MCF 10A (cell line): ENCODE measurements at places on chromosomes 4 and X.

GRCh38 chr4:150990250-150990649 is 24.8 kb downstream of the LRBA start:
- DNase-seq = no peak
- no peak overlapping the region for H3K27ac ChIP-seq
- H3K27me3 ChIP-seq = no peaks in the 10 kb centered on the region
- H3K4me1 ChIP-seq = peaks cover 9% of the 10 kb centered on the region
- H3K4me3 ChIP-seq = no peak overlapping the region

GRCh38 chr4:143713955-143714625 is 13.6 kb upstream of the FREM3 start:
- no peak overlapping the region for H3K27ac ChIP-seq
- H3K36me3 ChIP-seq = no peaks in the 10 kb centered on the region
- no peak for DNase-seq
- H3K4me3 ChIP-seq = no peak overlapping the region
- peaks cover under 1% of the 10 kb centered on the region for H3K27me3 ChIP-seq

DNA sequence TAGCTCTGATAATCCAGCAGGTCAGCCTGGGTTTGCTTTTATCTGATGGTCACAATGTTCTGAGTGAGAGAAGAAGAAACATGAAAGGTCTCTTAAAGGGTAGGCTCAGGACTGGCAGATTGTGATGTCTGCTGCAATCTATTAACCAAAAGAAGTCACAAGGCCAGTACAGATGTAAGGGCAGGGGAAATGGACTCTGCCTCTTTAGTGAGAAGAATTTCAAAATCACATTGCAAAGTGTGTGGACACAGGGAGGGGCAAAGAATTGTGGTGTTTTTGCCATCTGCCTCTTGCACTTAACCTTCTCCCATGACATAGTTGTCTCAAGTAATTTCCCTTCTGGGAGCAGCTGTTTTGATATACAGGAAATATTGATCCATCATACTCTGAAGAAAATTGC is 40.9 kb downstream of the IL1RAPL1 start:
- no peak overlapping the region for H3K27ac ChIP-seq
- H3K27me3 ChIP-seq = no peaks in the 10 kb centered on the region

GRCh38 chr4:124839786-124840390 is 127.4 kb upstream of the ANKRD50 start:
- no peak overlapping the region for H3K4me3 ChIP-seq
- H3K4me1 ChIP-seq = no peaks in the 10 kb centered on the region
- no peaks in the 10 kb centered on the region for H3K36me3 ChIP-seq
- no peaks in the 10 kb centered on the region for H3K27me3 ChIP-seq
- no peak overlapping the region for H3K27ac ChIP-seq
- DNase-seq = no peak

- H3K4me3 ChIP-seq = no peak overlapping the region
- H3K27me3 ChIP-seq = peaks cover 11% of the 10 kb centered on the region
- H3K27ac ChIP-seq = peak overlapping the region; percentile 8
- peaks cover 23% of the 10 kb centered on the region for H3K4me1 ChIP-seq
- DNase-seq = peak; percentile 79
Measured at GRCh38 chr4:106062452-106062875, 167.2 kb downstream of the NPNT start.

- H3K36me3 ChIP-seq = peaks cover 13% of the 10 kb centered on the region
- no peaks in the 10 kb centered on the region for H3K27me3 ChIP-seq
- no peak overlapping the region for H3K27ac ChIP-seq
- DNase-seq = no peak
- H3K4me1 ChIP-seq = no peaks in the 10 kb centered on the region
Measured at GRCh38 chr4:151667048-151667447, 93.8 kb downstream of the GATB start.

DNA sequence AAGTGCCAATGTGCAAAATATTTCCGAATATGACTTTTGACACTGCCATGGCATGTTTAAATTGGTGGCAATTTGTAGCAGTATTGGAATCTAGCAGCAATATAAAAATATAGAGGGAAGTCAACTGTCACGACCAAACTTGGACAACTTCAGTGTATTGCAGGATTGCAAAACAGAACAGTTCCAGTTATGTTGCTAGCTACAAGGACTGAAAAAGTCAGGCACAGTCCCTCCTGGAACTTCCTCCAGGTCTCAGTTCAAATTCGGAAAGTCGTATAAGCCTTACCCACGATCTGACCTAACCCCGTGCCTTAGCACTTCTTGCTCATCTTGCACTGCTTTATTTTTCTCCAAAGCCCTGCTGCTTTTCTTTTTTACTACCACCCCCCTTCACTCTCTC is 390.0 kb upstream of the GALNT7 start:
- no peak overlapping the region for H3K4me3 ChIP-seq
- no peak for DNase-seq
- H3K4me1 ChIP-seq = no peaks in the 10 kb centered on the region
- H3K27ac ChIP-seq = no peak overlapping the region
- peaks cover 96% of the 10 kb centered on the region for H3K27me3 ChIP-seq

DNA sequence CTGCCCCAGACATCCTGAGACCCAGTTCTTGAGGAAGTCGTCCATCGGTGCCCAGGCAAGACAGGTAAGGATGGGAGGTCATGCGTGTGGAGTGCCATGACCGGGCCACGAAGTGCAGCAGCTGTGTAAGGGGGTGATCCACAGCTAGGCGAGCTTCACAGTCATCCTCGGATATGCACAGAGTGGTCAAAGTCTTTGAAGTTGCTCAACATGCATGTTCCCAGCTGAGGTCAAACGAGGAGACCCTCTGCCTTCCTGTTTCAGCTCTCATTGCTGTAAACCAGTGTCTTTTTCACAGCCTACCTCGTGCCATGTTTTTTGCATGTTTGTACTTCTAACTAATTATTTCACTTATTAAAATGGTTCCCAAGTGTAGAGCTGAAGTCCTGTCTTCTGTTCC is 109.9 kb upstream of the TBL1X start:
- H3K4me1 ChIP-seq = peaks cover 6% of the 10 kb centered on the region
- no peak overlapping the region for H3K27ac ChIP-seq
- no peaks in the 10 kb centered on the region for H3K36me3 ChIP-seq
- peaks cover 23% of the 10 kb centered on the region for H3K27me3 ChIP-seq

GRCh38 chrX:40247848-40248622 is 150.3 kb upstream of the BCOR start:
- no peaks in the 10 kb centered on the region for H3K4me1 ChIP-seq
- H3K36me3 ChIP-seq = no peaks in the 10 kb centered on the region
- DNase-seq = no peak
- peaks cover 22% of the 10 kb centered on the region for H3K27me3 ChIP-seq

DNA sequence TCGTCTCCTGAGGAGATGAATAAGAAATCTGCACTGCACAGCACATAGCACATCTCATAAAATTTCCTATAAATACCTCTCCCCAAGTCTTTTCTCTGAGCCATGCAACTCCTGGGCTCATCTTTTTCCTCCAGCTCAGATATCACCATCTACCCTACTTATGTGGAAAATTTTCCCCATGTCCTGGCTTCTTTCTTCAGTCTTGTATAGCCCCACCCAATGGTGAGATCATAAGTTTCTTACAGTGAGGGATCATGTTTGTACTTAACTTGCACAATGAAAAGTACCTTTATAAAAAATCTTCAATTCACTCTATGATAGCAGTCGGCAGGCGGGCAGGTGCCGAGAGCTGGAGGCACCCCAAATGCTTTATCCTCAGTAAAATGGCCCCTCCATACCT is 198.6 kb upstream of the S100G start:
- H3K27me3 ChIP-seq = peaks cover 67% of the 10 kb centered on the region
- H3K27ac ChIP-seq = no peak overlapping the region
- no peaks in the 10 kb centered on the region for H3K4me1 ChIP-seq
- no peak overlapping the region for H3K4me3 ChIP-seq
- H3K36me3 ChIP-seq = peaks cover 6% of the 10 kb centered on the region

DNA sequence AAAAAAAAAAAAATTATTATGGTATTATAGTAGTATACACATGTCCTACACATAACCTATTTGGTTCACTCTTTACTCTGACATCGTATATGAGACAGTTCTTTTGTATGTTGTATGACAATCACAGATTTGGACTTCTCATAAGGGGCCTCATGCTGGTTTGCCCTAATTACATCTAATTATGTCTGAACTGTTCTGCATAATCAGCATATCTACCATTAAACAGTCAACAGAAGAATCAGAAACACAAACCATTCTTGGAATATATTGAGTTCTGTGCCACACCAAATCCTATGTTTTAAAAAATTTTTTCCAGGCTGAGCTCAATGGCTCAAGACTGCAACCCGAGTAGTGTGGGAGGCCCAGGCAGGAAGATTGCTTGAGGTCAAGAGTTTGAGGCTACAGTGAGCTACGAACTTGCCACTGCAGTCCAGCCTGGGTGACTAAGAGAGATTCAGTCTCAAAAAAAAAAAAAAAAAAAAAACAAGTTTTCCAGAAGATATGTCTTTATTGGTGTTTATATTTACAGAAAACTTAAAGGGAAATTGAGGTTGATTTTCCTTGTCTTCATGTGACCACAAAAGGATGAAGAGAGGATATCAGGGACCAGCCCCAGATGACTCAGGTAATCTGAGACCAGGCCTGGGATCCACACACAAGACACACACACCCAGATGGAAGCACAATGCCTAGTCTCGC is 22.2 kb downstream of the TRIM61 start:
- peaks cover 32% of the 10 kb centered on the region for H3K4me1 ChIP-seq
- H3K27ac ChIP-seq = peak overlapping the region; percentile 95
- H3K27me3 ChIP-seq = no peaks in the 10 kb centered on the region
- DNase-seq = no peak
- peak overlapping the region; percentile 98 for H3K4me3 ChIP-seq

DNA sequence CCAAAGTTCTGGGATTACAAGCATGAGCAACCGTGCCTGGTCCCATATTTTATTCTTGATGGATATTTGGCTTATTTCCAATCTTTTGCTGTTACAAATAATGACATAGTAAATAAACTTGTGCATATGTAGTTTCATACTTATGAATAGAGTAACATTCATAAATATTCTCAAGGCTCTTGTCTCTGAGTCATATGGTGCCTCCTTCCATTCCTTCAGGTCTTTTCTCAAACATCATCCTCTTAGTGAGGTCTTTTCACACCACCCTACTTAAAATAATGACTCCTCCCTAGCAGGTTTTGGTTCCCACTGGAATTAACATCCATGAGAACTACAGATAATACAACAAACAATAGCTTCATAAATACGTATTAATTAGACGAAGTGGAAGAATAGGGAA is 416.6 kb downstream of the IQCM start:
- H3K4me1 ChIP-seq = no peaks in the 10 kb centered on the region
- no peaks in the 10 kb centered on the region for H3K27me3 ChIP-seq
- no peak overlapping the region for H3K27ac ChIP-seq
- no peak overlapping the region for H3K4me3 ChIP-seq

DNA sequence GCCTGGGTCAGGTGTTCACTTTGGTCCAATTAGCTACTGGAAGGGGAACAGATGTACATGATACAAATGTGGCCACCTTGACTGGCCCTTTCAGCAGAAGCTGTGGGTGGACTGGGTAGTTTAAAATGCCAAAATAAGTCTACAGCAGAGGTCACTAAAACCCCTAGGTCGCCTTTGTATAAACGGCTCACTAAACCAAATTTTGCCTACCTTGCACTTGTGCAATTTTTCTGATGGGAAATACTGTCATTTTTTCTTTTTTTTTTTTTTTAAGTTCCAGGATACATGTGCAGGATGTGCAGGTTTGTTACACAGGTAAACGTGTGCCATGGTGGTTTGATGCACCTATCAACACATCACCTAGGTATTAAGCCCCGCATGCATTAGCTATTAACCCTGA is 109.8 kb downstream of the EGF start:
- no peak overlapping the region for H3K4me3 ChIP-seq
- no peak overlapping the region for H3K27ac ChIP-seq
- peaks cover 7% of the 10 kb centered on the region for H3K4me1 ChIP-seq
- no peaks in the 10 kb centered on the region for H3K36me3 ChIP-seq

- H3K36me3 ChIP-seq = no peaks in the 10 kb centered on the region
- H3K27ac ChIP-seq = no peak overlapping the region
- H3K27me3 ChIP-seq = peaks cover 40% of the 10 kb centered on the region
- H3K4me1 ChIP-seq = no peaks in the 10 kb centered on the region
- H3K4me3 ChIP-seq = no peak overlapping the region
- DNase-seq = no peak
Measured at GRCh38 chrX:110836451-110836850, 40.8 kb upstream of the CHRDL1 start.

DNA sequence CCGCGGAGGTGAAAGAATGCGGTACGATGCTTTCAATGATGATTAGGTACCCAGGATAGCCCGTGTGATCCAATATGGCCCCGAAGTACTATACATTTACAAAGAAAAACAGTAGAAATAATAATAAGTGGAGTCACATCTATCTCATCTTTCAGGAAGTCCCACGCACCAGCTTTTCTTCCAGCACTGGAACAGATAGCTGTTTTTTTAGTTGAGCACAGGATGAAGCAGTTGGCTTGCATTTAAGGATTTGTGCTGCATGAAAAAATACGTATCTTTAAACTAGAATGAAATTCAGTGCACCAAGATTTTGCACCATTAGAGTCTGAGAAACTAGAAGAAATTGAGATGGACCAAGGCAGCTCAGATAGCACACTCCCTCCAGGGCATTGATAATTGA is 44.1 kb downstream of the SMIM20 start:
- no peaks in the 10 kb centered on the region for H3K27me3 ChIP-seq
- DNase-seq = no peak
- H3K36me3 ChIP-seq = no peaks in the 10 kb centered on the region
- peaks cover 7% of the 10 kb centered on the region for H3K4me1 ChIP-seq
- H3K4me3 ChIP-seq = no peak overlapping the region

- H3K4me3 ChIP-seq = no peak overlapping the region
- DNase-seq = no peak
- no peaks in the 10 kb centered on the region for H3K27me3 ChIP-seq
- H3K27ac ChIP-seq = no peak overlapping the region
- H3K36me3 ChIP-seq = peaks cover 39% of the 10 kb centered on the region
- H3K4me1 ChIP-seq = no peaks in the 10 kb centered on the region
Measured at GRCh38 chr4:88732714-88733368, 35.2 kb upstream of the NAP1L5 start.

DNA sequence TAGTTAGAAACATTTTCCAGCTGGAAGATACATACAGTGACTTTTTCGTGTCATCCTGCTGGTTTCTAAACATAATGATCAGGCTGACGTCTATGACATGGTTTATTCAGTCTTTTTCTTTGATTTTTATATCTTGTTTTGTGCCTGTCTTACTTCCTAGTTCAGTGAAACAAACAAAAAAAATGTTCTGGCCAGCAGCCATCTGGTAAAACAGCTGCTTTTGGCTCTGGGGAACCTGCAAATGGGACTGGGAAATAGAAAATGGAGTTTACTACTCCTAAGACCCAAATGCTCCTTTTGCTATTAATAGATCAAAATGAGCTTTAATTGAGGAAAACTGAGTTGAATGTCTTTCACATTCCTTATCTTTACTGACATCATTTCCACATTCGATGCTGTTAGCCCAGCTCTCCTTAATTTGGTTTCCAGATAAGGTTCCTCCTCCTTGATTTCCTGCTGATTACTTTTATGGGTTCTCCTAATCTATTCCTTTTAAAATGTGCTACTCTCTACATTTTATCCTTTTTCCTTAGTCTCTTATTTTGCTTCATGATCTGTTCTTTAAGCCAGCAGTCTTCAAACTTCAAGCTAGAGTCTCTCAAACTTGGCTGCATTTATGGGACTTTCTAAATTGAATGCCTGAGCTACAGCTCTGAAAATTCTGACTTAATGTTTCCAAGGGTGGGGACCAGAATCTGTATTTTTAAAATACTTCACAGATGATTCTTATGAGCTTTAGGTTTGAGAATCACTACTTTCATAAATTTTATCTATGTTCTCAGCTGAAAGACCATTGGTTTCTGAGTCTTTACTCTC is 499.5 kb downstream of the ANKRD50 start:
- H3K4me1 ChIP-seq = peaks cover 9% of the 10 kb centered on the region
- DNase-seq = no peak
- no peaks in the 10 kb centered on the region for H3K27me3 ChIP-seq
- no peak overlapping the region for H3K4me3 ChIP-seq
- no peak overlapping the region for H3K27ac ChIP-seq
- H3K36me3 ChIP-seq = no peaks in the 10 kb centered on the region
